ENCODE measurements at places on chromosomes 6 and 20.

GRCh38 chr6:116280161-116280932 lies 617 bp upstream of the TSPYL1 start:
- no peak for DNase-seq

GRCh38 chr20:19993958-19994669 lies 23.0 kb upstream of the NAA20 start:
- DNase-seq: peak; percentile 67

- no peak for DNase-seq
Observed at GRCh38 chr6:141133836-141134235, 998.9 kb upstream of the GJE1 start.

DNA sequence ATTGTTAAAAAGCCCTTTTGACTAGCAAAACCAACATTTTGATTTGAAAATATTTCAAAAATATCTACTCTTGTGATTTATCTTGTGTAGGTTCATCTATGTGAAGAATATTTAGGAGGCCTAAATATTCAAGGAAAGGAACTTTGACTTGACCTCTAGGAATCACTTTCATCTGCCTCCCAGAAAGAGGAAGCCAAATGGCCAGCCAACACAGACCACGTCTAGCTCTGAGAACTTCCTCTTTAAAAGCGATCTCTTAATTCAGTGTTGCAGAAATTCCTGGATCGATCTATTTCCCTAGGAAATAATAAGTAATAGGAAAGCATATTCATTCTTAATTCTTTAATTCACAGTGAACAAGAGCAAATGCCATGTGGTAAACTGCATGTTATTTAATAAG lies 9.6 kb upstream of the MOXD1 start:
- no peak for DNase-seq

GRCh38 chr6:47634210-47635047 lies 64.0 kb upstream of the ADGRF4 start:
- no peak for DNase-seq

GRCh38 chr6:46420921-46421638 lies 70.2 kb downstream of the RCAN2 start:
- DNase-seq: no peak

DNA sequence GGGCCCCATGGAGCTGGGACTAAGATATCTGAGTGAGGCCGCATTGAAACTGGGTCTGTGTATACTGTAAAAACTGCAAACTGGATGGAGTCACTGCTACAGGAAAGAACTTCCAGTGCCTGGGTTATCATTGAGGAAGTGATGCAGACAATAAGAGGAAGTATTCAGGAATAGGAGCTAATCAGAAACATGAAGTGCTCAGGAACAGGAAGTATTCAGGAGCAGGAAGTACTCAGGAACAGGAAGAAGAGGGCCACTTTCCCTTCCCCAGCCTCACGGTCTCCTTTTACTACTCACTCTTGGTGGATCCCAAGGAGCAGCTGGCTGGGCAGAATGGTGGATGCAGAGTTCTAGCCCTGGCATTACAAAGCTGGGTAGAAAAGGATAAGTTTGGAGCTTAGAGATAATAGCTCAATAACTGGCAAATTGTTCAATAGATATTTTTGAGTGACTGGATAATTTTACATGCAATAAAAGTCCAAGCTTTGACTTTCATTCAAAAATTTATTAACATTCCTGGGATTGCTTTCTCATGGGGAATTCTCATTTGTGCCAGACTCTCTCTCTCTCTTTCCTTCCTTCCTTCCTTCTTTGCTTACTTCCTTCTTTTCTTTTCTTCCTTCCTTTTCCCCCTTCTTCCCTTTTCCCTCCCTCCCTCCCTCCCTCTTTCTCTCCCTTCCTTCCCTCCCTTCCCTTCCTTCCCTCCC lies 82.2 kb upstream of the PAX1 start:
- no peak for DNase-seq

- peak; percentile 77 for DNase-seq
Observed at GRCh38 chr20:47854687-47855212, 69.5 kb upstream of the SULF2 start.

DNA sequence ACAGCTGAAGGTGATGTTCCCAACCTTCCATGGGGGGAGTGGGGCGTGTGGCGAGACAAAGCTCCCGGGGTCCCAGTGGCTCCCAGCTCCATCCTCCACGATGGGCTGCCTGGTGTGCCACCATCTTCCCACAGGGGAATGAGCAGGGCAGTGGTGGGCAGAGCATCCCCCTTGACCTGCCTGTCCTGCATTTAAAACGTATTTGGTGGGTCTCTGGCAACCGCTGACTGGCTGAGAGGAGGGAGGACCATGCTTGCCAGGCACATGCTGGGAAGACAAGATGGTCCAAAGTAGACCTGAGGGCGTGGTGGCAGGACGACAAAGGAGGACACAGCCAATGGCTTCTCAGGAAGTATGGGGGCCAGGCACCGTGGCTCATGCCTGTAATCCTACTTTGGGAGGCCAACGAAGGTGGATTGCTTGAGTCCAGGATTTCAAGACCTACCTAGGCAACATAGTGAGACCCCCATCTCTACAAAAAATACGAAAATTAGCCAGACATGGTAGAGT lies 4.9 kb downstream of the TLDC2 start:
- DNase-seq: no peak

- no peak for DNase-seq
Observed at GRCh38 chr20:270517-270916, 13.0 kb downstream of the DEFB132 start.

DNA sequence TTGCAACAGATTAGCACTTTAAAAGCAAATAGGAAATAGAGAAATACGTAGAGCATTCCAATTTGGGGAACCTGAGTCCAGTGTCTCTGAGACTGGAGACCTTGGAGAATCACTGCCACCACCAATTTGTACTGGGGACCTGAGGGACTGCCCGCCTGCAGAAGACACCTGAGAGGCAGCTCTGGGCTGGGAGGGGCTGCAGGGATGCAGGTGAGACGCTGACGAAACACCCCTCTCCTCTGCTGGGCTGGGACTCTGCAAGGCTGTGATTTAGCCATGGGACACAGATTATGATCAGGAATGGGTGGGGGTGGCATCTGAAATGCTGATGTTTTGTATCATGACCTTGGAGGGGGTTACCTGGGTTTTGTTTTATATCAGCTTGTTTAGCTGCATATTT lies 7.0 kb upstream of the APMAP start:
- DNase-seq: no peak

- no peak for DNase-seq
Observed at GRCh38 chr6:81933089-81933488, 180.6 kb upstream of the TENT5A start.

DNA sequence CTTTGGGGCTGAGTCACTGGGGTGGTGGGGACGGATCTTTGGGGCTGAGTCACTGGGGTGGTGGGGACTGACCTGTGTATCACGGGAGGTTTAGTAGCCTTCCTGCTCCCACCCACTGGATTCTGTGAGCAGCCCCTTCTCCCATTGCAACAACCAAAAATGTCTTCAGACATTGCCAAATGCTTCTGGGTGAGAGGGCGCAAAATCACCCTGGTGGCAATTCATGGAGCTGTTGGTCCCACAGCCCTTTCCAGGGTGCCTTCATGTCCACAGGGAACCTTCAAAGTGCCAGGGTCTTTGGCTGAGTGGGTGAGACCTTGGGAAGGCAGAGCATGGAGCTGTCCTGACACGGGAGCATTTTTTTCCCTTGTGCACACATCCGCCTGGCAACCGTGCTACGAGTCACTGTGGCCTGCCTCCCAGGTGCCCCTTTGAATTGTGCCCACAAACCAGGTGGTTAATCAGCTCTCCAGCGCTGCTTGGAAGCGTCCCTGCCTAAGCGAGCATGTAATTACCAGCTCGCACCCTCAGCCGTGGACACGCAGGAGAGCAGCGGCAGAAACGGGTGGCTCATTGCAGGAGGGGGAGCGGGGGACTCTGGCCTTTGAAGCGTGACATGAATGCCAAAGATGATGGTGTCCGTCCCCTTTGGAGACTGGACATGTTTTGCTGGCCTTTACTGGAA lies 27.4 kb upstream of the APCDD1L start:
- no peak for DNase-seq

DNA sequence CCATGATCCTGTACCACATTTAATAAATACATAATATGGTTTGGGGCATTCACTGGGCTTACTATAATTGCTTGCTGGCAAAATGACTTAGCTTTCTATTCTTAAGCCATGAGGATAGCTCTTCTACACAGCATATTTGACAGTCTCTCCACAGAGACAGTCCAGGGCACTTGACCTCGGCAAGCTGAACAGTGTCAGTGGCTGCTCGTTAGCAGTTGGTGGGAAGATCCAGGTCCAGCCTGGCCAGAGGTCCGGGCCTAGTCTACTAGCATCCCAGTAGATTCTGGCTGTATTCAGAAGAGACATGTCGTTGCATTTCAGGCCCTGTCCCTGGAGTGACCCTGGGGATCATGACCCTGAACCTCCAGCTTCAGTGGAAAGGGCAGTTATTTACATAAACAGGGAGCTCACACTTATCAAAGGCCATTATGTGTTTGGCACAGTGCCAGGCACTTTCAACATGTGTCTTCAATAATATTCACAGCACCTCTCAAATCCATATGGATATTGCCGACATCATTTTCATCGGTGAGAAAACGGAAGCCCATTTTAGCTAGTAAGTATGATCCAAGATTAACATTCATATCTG lies 139.0 kb downstream of the IMPG1 start:
- DNase-seq: no peak

DNA sequence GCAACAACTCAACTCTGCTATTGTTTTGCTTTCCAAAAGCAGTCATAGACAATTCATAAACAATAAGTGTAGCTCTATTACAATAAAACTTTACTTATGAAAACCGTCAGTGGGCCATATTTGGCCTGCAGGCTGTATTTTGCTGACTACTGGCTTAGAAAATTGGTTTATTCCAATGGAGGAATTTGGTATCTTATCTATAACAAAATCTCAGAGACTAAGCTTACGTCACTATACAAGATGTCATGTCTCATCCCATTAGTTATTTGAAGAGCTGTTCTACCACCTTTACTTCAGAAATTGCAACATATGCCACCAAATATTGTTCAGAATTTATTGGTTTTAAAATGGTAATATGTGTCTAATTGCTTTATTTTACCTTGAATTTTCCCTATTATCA lies 436.9 kb downstream of the HTR1B start:
- no peak for DNase-seq

DNA sequence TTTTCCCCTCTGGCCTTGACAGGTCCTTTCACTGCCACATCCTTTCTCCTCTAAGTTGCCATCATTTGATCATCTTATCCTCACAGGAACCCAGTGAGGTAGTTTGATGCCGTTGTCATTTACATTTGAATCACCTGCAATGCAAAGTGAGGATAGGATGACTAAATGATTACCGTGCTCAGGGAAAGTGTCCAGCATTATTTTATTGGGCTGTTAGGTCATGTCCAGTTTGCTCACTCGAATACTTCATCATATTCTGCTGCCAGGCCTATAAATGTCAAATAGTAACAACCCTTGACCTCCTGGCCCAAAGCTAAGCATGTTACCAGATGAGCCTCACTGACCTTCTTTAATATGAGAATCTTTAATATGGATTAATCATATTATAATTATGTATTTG lies 1068.7 kb upstream of the FLRT3 start:
- no peak for DNase-seq

DNA sequence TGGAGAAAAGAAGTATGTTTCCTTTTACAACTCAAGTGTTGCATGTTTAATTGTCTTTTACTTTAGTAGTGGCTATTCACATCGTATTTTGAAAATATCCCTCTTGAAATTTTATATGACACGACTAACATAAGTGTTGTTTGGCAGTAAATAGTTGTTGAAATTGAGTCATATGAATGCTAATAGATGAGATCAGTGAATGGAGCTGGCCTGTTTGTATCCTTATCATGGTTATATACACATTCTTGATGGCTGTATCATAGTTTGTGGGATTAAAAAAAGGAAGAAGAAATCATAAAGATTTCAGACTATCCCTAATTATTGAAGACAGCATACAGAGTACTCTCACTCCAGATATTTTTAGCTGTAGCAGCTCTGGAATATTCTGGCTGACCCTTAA lies 8.2 kb upstream of the RAE1 start:
- DNase-seq: no peak

GRCh38 chr6:42274898-42275297 lies 57.2 kb upstream of the MRPS10 start:
- no peak for DNase-seq

GRCh38 chr6:127186889-127187288 lies 68.4 kb downstream of the RSPO3 start:
- DNase-seq: peak; percentile 29

DNA sequence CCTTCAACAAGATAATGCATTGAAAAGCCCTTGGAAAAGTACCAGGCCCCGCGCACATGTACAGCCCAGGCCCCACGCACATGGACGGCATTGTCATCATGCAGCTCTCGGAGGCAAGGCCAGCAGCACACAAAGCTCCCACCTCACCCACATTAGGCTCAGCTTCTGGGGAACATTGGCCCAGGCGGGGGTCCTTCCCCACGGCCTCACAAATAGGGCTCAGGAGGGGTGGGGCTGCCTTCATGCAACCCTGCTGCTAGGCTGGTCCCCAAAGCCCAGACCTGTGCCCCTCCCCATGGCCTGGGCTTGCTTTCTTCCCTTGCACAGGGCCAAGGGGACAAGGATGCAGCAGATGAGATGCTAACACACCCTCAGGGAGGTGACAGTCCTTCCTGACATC lies 26.7 kb downstream of the NPEPL1 start:
- no peak for DNase-seq

DNA sequence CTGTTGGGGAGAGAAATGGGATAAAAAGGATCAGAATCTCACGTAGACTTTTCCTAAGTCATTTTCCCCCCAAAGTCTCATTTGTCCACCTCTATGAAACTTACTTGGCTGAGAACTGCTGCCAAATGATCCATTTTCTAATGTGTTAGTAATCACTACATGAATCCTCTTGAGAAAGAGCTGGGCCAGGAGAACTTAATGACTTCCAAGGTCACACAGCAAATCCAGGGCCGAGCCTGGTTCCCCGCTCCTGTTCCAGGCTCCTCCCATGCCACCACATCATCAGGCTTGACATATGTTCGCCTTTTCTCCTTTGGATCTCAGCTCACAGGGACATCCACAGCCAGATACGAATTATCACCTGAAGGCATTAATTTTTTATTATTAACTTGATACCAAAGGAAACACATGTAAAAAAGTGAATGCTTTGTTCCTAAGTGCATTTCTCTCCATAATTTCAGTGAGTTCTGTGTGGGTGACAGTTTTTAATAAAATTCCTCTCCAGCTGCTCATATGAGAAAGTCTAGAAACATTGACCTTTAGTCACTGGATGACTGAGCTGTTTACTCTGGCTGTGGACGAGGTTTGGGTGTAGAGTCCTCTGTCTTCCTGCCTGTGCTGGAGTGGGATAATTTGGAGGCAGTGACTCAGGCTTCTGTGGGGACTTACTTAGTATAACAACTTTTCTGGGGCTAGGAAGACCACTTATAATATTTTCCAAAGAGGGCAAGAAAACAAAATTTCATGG lies 276.3 kb downstream of the PAX1 start:
- DNase-seq: no peak

- DNase-seq: peak; percentile 2
Observed at GRCh38 chr6:88814909-88815308, 148.5 kb downstream of the RNGTT start.

GRCh38 chr6:33154349-33154748 lies 37.9 kb downstream of the COL11A2 start:
- DNase-seq: no peak

GRCh38 chr6:37134396-37135191 lies 35.4 kb upstream of the PIM1 start:
- peak; percentile 89 for DNase-seq
